ENCODE measurements at places on chromosomes 7 and 10.
A peak's percentile ranks its signal among the peaks of the same experiment; 100 is the strongest.

DNA sequence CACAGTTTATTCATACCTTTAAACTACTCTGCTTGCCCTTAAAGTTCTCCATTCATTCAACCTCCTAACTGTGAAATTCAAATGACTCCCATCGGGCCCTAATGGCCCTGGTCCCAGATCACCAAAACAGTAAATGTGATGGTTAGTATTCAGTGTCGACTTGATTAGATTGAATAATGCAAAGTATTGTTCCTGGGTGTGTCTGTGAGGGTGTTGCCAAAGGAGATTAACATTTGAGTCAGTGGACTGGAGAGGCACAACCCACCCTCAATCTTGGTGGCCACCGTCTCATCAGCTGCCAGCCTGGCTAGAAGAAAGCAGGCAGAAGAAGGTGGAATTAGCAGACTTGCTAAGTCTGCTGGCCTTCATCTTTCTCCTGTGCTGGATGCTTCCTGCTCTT is 80.1 kb upstream of the PLXNA4 start:
- H3K36me3 ChIP-seq: no peaks in the 10 kb centered on the region
- H3K4me1 ChIP-seq: peaks cover 4% of the 10 kb centered on the region
- no peak overlapping the region for H3K27ac ChIP-seq
- DNase-seq: peak; percentile 43

GRCh38 chr7:91323626-91324158 is 59.5 kb downstream of the FZD1 start:
- no peak for DNase-seq
- no peaks in the 10 kb centered on the region for H3K36me3 ChIP-seq
- no peak overlapping the region for H3K27ac ChIP-seq
- no peaks in the 10 kb centered on the region for H3K4me1 ChIP-seq
- no peaks in the 10 kb centered on the region for H3K27me3 ChIP-seq

GRCh38 chr7:127850195-127850594 is 181.0 kb downstream of the LRRC4 start:
- H3K27me3 ChIP-seq: no peaks in the 10 kb centered on the region
- H3K4me1 ChIP-seq: peaks cover 4% of the 10 kb centered on the region
- no peak overlapping the region for H3K4me3 ChIP-seq
- H3K36me3 ChIP-seq: no peaks in the 10 kb centered on the region
- DNase-seq: no peak

DNA sequence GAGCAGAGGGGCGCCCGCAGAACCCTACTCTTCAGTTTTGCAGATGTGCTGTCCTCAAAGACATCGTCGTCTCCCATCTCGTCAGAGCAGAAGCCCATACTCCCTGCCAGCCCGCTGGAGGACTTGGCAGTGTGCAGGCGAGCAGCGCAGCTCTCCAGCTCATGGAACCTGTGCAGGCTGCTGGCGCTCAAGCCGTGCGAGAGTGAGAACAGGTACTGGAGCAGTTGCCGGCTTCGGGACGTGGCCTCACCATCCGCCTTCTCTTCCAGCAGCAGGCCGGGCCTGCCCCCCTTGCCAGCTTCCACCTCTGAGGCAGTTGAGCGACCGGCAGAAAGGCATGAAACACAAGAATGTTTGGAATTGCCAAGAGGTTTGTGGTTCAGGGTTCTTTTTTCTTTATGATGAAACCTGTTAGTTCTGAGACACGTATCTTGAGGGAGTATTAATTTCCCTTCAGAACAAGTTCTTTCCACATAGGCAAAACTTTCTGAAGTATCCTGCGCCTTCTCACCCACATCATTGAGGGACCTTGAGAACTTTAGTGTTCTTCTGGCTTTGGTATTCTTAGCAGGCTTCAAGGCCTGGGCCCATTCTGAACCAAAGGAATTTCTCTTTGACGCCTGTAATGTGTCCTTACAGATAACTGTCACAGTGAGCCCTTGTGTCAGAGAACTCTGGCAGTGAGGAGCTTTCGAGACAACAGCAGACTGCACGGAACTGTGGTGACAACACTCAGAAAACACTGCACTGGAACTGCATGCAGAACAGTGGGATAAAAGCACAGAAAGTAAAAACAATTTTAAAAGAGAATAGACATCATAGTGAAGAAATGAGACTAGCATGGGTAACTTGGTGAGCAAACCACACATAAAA is 89.5 kb downstream of the ALOX5 start:
- H3K4me1 ChIP-seq: no peaks in the 10 kb centered on the region
- H3K4me3 ChIP-seq: no peak overlapping the region
- no peaks in the 10 kb centered on the region for H3K27me3 ChIP-seq

DNA sequence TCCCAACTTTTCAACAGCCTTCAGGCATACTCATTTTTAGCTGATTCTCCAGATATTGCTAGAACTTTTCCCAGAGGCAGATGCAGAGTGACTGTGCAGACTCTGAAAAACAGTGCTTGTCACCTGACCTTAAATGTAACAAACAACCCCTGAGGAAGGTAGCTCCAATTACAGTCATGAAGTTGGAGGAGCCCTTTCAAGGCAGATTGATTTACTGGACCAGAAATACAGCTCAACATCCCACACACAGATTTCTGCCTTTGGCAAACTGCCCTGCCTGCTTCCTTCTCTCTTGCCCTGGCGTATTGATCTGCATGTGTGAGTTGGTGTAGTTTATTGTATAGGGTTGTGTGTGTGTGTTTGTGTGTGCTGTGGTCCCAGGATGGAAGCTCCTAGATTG is 38.5 kb downstream of the PYROXD2 start:
- H3K36me3 ChIP-seq: no peaks in the 10 kb centered on the region
- no peak overlapping the region for H3K4me3 ChIP-seq
- DNase-seq: no peak
- H3K4me1 ChIP-seq: peaks cover 2% of the 10 kb centered on the region
- H3K27ac ChIP-seq: no peak overlapping the region
- no peaks in the 10 kb centered on the region for H3K27me3 ChIP-seq

DNA sequence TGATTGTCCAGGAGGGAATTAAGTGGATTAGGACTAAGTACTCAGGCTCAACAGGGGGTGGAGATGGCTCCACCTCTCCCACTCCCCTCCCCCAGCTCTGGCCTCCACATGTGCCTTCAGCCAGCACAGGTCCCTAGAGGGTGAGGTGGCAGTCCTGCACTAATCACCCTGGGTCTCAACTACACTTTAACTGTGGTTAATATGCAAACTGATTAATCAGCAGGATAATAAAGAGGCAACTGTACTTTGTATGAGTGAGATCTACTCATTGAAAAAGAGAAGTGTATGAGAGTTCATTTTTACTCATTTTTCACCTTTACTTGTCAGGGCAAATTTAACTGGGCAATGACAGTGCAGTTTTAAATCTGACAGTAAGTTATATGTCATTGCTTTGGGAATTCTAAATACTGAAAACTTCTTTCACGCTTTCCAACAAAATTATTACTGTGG is 223.8 kb upstream of the CCDC6 start:
- no peak overlapping the region for H3K27ac ChIP-seq
- DNase-seq: no peak
- H3K36me3 ChIP-seq: no peaks in the 10 kb centered on the region

GRCh38 chr7:2069472-2069860 is 163.3 kb downstream of the MAD1L1 start:
- no peak overlapping the region for H3K4me3 ChIP-seq
- H3K36me3 ChIP-seq: no peaks in the 10 kb centered on the region
- H3K4me1 ChIP-seq: no peaks in the 10 kb centered on the region

DNA sequence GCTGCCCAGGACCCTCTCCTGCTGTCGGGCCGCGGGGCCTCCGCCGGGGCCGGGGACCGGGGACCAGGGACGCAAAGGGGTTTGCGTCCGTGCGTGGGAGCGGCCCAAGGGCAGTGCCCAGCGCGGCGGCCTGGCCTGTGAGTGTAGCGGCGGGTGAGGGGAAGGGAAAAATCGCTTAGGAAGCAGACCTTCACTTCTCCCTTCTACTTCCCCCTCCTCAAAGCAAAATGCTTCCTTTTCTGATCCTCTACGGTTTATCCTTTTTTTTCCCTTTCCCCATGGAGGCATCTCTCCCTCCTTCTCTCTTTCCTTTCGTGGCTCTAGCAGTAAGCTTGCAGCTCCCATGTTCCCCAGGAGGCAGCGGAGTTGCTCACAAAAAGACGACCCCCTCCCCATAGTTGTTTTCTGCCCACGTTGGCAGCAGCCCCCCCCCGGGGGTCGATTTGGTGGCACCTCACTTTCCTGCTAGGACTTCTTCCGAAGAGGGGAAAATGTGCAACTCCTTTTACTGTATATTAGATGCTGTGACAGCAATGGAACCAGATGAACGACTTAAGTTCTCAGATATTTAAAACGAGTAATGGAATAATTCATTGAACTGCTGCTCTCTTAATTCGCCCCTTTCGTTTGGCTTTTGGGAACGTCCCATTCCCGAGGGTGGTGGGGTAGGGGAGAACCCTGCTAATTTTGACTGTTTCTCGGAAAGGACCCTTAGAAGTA is 724 bp downstream of the CAPZA2 start:
- H3K27ac ChIP-seq: peak overlapping the region; percentile 60
- H3K4me1 ChIP-seq: peaks cover 2% of the 10 kb centered on the region
- peak overlapping the region; percentile 80 for H3K4me3 ChIP-seq
- DNase-seq: no peak
- no peaks in the 10 kb centered on the region for H3K27me3 ChIP-seq
- no peaks in the 10 kb centered on the region for H3K36me3 ChIP-seq
